Mucosa of descending colon (tissue), 3 donors: ENCODE measurements at places on chromosomes 7 and 10.

- no peak for DNase-seq
Measured at GRCh38 chr10:122363722-122364463, 10.6 kb upstream of the PLEKHA1 start.

DNA sequence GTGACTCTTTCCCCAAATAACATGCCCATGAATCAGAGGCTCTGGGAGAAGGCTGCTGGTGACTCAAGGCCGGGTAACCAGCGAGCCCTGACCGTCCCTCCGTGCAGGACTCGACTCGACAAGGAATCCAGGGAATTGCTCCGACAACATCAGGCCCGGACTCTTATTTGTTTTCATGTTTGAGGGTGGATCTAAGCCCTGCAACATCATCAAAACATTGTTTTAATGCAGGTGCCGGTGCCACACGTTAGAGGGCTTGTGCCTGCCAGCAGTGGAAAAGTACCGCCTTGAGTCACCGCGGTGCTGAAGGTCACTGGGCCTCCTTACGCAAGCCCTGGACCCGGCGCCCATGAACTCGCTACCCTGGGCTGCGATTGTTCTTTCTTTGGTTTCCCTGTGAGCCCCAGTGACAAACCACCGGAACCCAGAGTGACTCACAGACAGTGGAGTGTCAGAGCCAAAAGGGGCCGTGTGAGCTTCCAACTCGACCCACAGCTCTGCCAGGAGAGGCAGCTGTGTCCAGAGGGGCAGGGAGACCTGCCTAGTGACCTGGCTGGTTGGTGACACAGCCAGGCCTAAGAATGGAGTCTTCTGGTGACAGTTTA, 139.4 kb upstream of the SHH start:
- DNase-seq, result no peak

DNA sequence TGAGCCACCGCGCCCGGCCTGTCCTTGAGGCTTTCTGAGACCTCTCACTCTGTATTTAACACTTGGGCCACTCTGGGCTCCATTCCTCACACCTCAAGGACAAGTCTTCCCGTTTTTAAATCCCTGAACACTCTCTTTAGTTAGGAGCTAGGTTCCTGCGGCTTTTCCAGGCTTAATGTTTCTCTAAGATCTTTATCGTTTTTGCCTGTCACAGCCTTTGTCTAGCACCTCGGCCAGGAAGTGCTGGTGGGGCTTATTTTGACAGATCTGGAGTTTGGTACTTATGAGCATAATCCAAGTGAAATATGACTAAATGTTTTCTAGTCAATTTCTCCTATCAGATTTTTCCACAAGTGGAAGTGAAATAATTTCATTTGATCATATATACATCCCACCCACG, 186.6 kb downstream of the DPY19L1 start:
- no peak for DNase-seq

DNA sequence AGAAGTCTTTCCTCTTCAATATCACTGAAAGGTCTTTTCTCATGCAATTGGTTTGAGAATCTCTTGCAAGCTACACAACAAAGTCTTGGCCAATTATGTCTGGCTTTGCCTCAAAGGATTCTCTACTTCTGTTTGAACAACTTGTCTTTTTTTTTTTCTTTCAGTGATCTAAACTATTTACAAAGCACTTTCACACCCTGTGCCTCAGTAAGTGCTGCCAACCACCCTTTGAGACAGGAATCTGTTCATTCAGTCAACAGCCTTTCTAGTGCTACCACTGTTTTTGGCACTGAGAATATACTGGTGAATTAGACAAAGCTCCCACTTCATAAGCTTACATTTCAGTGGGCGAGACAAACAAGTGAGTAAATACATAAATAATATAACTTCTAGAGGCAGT, 26.9 kb upstream of the SDK1 start:
- DNase-seq, result no peak

GRCh38 chr7:95715274-95715673, 57.1 kb upstream of the DYNC1I1 start:
- no peak for DNase-seq

- no peak for DNase-seq
Measured at GRCh38 chr7:50713123-50713965, 69.4 kb downstream of the GRB10 start.

GRCh38 chr7:157693521-157694375, 356.9 kb downstream of the DNAJB6 start:
- DNase-seq, result no peak

DNA sequence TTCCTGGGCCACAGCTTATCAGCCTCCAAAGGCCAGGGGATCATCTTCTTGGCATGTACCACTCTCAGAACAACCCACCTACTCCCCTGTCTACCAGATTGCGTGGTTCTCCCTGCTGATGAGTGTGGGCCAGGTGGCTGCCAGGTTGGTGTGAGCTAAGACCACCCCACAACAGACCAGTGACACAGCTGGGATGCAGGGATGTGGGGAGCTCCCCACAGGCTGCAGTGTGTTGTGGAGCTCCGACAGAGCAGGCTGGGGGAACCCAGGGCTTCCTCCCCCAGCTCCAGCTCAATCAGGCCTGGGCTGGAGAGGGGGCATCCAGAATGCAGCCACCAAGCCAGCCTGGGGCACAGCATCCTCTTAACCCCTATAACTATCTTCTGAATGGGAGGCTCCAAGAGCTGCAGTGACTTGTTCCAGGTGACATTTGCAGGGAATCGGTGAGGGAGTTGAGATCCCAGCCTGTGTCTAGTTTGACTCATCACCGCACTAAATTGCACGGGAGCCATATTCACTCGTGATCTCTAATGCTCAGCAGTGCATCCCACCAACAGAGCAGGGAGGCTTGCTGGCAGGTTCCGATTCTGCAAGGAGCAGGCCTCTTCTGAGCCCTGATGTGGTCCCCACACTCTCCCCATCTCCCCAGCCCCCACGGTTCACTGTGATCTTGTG, 596 bp upstream of the GDF2 start:
- DNase-seq, result no peak

GRCh38 chr7:48964074-48964473, 39.7 kb downstream of the CDC14C start:
- no peak for DNase-seq

- DNase-seq, result peak; percentile 67
Measured at GRCh38 chr7:27175626-27176523, 1.8 kb upstream of the HOXA10 start.

DNA sequence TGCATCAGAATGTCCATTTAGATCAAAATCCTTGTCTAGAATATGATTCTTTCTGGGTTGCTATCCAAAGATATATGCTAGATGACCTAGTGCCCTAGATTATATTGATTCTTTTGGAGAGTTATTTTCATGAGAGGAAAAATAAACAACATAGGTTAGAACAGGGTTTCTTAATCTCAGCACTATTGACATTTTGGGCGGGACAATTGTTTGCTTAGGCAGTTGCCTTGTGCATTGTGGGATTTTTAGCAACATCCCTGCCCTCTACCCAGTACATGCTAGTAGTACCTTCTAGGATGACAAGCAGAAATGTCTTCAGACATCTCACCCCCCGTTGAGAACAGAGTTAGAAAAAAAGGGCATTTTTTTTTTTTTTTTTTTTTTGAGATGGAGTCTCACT, 25.1 kb upstream of the LAMB1 start:
- peak; percentile 45 for DNase-seq

DNA sequence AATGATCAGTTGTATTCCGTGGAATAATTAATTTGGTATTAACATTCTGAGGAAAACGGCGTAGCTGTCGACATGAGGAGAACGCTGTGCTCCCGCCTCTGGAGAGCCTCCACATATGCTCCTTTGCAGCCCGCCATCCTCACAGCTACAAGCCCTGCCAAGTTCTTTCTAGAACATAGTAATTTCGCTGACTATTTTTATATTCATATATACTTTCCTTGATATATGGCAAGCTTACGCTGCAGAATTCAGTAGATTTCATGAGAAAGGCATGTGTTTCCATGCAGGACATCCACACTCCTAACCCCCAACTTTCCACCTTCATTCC, 45.2 kb downstream of the TBXAS1 start:
- no peak for DNase-seq

- no peak for DNase-seq
Measured at GRCh38 chr10:45199205-45199740, 116.1 kb downstream of the OR13A1 start.

- DNase-seq, result no peak
Measured at GRCh38 chr7:14218338-14218737, 228.9 kb upstream of the ETV1 start.

GRCh38 chr7:2175514-2175913, 57.2 kb downstream of the MAD1L1 start:
- DNase-seq, result no peak

- DNase-seq, result no peak
Measured at GRCh38 chr7:15855525-15856109, 169.1 kb upstream of the MEOX2 start.

DNA sequence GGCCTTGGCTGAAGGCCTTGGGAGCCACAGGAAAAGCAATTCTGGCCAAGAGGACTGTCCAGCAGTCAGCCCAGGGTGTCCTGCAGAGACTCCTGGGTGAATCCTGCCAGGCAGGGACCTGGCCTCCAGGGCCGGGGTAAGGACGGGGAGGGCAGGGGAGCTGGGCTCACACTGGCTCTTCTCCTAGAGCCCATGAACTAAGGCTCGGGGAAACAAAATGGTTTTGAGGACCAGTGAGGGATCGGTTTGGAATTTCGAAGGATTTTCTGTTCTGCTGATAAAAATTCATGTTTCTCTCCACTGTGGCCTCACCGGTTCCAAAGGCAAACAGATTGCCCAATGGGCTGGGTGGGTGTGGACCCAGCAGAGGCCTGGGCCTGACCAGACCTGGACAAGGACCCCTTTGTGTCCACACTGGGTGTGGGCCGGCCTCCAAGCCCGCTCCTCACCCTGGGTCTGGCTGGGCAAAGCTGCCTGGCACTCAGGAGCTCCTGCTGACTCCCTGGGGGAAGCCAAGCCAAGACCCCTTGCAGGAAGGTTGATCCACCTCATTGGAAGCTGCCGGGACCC, 27.3 kb downstream of the FAM20C start:
- DNase-seq, result no peak

GRCh38 chr7:27663989-27664331, 1.3 kb upstream of the HIBADH start:
- no peak for DNase-seq

- no peak for DNase-seq
Measured at GRCh38 chr7:130891254-130892094, 157.5 kb upstream of the KLF14 start.

- no peak for DNase-seq
Measured at GRCh38 chr7:25437308-25437707, 209.0 kb upstream of the NPVF start.

DNA sequence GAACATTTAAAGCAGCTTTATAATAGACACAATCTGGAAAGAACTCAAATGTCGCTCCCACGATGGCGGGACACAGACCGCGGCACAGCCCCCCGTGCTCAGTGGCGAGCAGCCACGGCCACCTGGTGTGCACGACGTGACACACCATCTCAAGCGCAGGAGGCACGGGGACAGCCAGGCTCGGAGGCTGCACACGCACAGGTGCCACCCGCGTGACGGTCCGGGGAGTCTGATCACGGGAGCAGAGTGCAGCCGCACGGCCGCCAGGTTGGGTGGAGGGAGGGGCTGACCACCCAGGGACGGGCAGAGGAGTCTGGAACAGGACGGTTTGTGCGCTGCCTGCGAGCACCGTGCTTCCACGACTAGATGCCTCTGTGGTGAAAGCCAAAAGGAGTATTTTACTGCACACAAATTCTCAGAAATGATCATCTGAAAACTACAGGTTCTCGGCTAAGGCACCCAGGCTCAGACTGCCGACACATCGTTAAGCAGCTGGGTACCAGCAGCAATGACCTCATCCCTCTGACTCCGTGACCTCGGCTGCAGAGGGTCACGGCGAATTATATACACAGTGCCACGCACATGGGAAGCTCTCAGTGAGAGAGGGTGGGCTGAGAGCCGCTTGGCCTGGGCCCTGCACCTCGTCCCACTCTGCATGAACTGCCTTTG, 7.5 kb upstream of the GPER1 start:
- no peak for DNase-seq

DNA sequence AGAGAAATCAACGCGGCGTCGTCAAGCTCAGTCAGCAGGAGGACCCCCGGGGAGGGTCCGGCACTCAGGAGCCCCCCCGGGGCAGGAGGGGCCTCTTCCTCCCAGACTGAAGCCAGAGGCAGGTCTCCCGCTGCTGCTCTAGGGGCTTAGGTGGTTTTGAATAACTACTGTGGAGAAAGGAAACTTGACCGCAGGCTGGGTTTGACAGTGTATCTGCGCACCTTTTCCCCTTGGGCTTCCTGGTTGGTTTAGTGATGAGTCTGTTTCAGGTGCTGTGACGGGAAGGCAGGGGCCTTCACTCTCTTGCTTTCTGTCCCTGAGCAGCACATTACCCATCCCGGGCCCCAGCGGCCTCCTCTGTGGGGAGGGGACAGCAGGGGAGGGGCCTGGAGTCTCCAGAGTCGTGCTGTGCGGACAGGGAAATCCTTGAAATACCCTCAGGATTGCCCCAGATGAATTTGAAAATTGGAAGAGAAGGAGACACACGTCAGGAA, 262.2 kb downstream of the ADARB2 start:
- no peak for DNase-seq

GRCh38 chr7:30886608-30887011, 25.0 kb upstream of the AQP1 start:
- no peak for DNase-seq

GRCh38 chr10:132667342-132668047, 118.5 kb downstream of the NKX6-2 start:
- DNase-seq, result no peak

GRCh38 chr10:34941471-34942357, 126.6 kb upstream of the PARD3 start:
- no peak for DNase-seq

- no peak for DNase-seq
Measured at GRCh38 chr10:80447436-80448190, 6.5 kb upstream of the TSPAN14 start.

- DNase-seq, result no peak
Measured at GRCh38 chr7:16669581-16669980, 23.6 kb downstream of the BZW2 start.

GRCh38 chr7:20653636-20654035, 38.2 kb downstream of the ABCB5 start:
- DNase-seq, result no peak

DNA sequence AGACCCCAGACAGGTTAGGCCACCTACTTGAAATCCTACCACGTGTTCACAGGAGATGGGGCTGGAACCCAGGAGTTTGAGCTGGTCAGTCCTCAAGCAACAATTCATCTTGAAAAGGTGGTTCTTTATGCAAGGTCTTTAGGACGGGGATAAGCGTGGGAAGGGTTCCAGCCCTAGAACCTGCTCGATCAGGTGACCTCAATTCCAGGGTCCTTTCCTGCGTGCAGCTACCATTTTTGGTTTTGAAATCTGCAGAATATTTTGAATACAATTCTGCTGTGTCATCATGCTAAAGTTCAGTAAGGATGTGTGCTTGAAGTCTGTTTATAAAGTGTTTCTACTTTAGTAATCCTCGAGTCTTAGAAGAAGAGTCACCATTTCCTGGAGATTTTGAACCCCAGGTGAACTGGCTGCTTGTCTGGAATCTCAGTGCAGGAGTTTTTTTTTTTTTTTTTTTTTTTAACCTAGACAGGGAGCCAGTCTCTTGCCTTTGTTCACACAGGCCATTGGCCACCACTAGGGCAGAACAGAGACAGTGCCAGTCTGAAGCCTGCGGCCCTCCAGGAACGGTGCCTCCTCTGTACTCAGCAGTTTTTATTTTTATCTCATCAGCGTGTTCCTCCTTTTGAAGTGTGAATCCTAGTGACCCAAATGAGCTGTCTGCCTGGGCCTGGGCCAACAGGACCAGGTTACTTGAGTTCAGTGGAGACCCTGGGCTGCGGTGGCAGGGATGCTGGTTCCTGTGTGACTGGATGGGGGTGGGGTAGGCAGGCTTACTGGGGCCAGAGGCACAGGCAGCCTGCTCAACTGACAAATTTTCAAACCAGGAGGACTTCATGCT, 54.6 kb downstream of the EEPD1 start:
- peak; percentile 64 for DNase-seq

GRCh38 chr7:28222636-28223035, 42.0 kb upstream of the JAZF1 start:
- DNase-seq, result no peak
